Muscle of arm (tissue), 14 donors: ENCODE measurements at places on chromosomes 7 and 10.

DNA sequence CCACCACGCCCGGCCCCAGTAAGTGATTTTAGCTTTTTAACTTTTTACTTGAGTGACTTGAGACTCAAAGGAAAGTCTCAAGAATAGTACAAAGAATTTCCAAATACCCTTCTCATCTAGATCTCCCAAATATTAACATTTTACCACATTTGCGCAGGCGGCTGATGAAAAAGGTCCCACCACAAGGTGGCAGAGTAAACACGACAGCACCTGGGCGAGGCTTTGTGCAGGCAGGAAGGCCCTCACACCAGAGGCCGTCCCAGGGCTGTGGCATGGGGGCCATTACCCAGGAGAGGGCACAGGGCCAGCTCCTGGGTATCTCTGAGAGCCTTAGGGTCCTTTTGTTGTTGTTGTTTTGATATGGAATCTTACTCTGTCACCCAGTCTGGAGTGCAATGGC, 50.0 kb upstream of the WIPI2 start:
- DNase-seq = peak; percentile 2

DNA sequence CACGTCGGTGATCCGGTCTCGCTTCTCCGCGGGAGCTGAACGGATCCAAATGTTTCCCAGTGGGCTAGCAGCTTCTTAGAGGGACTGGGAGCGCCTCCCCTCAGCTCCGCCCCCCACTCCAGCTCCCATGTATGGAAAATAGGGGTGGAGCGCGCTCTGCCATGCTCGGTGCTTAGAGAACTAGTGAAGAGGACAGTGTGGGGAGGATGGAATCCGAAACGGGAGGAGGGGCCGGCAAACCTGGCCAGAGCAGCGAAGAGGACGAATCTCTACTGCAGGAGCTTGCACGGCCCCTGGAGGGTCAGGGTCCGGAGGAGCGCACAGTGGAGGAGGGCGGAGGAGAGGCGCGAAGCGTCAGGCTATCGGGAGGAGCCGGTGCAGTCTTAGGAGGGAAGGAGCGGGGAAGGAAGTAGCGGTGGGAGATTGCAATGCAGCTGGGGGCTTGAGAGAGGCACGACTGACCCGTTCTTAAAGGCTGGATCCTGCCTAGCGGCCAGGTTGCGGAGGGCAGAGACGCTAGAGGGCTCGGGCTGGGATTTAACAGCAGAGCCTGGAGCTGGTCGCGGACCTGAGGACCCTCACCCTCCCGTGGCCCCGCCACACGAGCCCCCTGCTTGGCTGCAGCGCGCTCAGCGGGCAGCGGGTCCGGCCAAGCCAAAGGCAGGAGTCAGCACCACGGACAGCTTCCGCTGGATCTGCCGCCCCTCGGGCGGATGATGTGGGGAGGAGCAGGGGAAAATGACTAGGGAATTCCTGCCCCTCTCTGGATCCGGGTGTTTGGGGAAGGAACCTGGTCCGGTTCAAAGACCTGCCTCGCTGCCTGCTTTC, at the start of gene PRLHR:
PRLHR (minus strand) TSS at position 51 of the 828 bp plus-strand sequence. CDS start 404 bp downstream, outside the sequence.
- DNase-seq = peak; percentile 38

DNA sequence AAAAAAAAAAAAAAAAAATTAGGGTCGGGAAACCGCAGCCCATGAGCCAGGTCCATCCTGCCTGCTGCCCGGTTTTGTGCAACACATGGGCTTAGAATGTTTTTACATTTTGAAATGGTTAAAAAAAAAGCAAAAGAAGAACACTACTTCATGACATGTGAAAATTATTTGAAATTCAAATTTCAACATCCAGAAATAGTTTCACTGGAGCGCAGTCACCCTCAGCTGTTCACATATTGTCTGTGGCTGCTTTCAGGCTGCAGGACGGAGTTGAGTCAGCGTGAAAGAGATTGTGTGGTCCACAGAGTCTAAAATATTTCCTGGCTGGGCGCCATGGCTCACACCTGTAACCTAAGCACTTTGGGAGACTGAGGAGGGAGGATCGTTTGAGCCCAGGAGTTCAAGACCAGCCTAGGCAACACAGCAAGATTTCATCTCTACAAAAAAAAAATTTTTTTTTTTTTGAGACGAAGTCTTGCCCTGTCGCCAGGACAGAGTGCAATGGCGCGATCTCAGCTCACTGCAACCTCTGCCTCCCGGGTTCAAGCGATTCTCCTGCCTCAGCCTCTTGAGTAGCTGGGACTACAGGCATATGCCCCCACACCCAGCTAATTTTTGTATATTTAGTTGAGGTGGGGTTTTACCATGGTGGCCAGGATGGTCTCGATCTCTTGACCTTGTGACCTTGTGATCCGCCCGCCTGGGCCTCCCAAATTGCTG, 63.9 kb upstream of the ECHDC3 start:
- no peak for DNase-seq

GRCh38 chr10:44998146-44998631, 2.5 kb upstream of the ZNF22 start:
- DNase-seq = no peak

- no peak for DNase-seq
Measured at GRCh38 chr7:156220078-156220605, 407.9 kb upstream of the SHH start.

DNA sequence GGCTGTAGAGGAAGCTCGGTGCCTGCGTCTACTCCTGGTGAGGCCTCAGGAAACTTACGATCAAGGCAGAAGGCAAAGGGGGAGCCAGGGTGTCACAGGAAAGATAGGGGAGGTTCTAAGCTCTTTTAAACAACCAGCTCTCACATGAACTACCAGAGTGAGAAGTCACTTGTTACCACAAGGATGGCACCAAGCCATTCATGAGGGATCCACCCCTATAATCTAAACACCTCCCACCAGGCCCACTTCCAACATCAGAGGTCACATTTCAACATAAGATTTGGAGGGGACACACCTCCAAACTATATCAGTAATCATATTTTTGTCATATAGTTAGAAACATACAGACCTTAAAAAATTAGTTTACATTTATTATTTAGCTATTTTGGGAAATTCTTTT, 9.4 kb downstream of the NOC3L start:
- DNase-seq = no peak

DNA sequence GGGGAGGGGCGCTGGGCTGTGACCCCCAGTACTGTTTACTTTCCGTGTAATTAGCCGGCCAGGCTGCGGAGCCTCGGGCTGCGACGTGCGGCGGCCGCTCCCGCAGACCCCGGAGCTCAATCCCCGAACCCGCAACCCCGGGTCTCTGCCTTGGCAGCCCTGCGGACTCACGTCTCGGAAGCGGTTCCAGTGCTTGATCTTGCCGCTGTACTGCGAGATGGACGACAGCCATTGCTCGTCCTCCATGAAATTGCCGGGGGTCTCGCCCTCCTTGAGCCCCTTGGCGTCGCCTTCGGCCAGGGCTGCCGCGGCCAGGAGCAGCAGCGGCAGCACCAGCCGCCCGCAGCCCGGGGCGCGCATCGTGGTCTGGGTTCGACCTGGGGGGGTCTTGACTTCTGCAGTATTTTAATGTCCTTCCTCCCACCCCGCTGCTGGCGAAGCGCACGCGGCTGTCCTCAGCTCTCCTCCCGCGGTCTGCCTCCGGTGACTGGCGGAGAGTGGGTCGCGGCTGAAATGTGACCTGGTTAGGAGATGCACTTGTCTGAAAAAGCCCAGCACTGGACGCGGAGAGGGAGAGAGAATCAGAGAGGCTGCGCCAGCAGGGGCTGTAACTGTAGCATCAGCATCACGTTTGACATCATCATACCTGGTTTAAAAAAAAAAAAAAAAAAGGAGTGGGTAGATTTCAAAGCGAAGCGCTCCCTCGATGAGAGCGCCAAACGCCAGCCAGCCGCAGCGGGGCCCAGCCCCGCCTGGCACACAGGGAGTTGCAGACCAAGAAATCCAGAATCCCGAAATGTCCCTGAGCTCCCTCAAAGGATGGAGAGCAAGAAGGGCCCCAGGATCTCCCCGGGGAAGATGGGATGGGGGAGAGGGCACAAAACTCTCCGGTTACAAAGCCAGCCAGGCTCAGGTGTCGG, at the start of gene SPOCK2:
SPOCK2 (minus strand) TSS at position 583 of the 920 bp plus-strand sequence; CDS start at position 360, 223 bp downstream.
- no peak for DNase-seq

- DNase-seq = no peak
Measured at GRCh38 chr10:125373546-125373945, 213.2 kb upstream of the CTBP2 start.

GRCh38 chr7:66500087-66500486, 128.6 kb upstream of the KCTD7 start:
- no peak for DNase-seq

GRCh38 chr7:154746571-154747360, 256.2 kb downstream of the PAXIP1 start:
- DNase-seq = no peak

GRCh38 chr10:114272696-114273095, 33.6 kb downstream of the VWA2 start:
- DNase-seq = no peak

- DNase-seq = peak; percentile 28
Measured at GRCh38 chr10:80684259-80684658, 146.6 kb downstream of the SH2D4B start.

DNA sequence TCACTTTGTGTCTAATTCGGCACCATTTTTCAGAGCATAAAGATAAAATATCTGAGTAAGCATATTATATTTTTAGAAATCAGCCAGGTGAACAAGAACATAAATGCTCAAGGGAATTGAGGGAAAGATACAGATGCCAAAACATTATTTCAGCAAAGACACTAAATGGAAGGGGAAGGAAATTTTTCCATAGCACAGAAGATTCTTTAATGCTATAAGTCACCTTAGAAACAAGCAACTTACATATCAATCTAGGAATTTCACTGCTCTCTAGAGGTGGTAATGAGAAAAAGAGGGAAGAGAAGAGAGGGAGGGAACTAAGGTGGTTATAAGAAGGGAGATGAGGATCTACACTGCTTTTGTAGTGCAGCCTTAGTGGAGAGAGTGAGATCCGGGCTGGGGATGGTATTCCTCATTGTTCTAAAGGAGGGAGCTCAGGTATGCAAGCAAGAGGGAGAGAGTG, 20.4 kb downstream of the ZNF365 start:
- no peak for DNase-seq

DNA sequence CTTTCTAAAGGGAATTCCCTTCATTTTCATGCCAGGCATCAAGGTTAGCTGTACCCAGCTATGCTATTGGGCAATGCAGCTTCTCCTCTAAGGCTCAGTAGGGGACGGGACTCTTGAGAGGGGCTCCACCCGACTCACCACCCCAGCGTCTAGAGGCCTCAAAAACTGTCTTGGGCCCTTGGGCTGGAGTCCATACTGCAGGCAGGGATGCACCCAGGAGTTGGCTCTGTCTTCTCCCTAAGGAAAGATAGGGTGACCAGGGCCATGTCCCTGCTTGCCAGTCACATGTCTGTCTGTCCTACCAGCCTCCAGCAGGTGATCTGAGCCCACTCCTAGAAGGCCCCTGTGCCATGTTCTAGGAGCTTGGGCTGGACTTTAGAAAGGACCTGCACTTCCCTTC, 1.2 kb downstream of the OPN4 start:
- no peak for DNase-seq

DNA sequence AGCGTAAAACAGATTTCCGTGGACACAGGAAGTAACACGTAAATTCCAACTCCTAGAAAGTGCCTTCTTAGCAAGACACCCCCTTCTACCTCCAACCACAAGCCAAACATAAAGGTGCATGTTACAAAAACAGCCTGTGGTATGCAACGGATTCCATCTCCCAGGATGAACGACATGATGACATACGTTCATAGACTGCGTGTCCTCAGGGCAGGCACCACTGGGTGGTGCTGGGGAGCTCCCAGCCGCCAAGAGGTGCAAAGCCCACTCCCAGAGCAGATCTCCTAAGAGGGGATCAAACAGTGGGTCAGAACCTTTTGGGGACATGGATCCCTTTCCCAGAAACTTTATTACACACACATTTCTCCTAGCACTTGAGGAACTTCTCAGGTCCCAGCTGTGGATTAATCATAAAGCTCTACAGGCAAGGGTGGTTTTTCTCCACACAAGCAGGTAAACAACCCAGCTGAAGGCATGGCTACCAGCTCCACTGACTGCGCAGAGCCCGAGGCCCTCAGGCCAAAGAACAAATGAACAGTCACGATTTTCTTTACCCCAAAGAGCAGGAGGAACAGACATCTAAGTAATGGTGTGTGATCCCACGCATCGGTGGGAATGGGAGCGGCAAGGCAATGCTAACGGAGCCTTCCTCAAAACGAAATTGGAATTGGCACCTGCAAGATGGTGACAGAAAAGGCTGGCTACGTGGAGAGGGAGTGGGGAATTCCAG, 13.8 kb downstream of the PSAP start:
- DNase-seq = no peak

- no peak for DNase-seq
Measured at GRCh38 chr7:101088858-101089529, 3.7 kb downstream of the TRIM56 start.

DNA sequence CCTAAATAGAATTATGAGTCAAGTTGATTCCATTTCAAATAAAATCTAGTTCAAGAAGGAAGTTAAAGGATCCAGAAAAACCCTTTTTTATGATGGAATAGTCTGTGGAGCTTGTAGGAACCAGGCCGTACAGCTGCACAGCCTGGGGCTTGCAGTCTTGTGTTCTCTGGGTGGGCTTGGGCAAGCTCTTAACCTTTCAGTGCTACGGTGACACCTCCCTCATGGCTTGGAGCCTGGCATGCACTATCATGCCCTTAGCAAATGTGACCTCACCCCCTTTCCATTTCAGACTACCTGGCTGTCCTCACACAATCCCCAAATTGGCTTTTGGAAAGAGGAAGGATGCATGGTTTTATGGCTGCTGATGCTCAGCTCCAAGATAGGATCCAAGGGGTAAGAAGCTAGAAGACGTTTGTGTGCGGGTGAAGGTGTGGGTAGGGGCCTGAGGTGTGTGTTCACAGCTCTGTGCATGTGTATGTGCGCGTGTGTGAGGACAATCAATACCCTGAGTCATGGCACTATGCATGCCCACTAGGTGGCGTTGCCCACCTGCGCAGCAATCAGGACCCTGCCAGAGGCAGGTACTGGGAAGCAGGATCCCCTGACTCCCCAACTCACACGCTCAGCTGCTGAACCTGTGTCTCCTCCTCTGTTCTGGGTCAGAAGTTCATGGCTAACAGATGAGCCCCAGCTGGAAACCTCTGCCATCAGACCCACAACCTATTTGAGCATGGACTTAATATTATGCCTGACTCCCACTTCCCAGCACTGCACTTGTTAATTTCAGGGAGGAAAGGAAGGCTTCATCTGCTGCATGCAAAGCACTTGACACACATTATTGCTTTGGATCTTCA, 113.4 kb downstream of the PTPN20 start:
- no peak for DNase-seq

GRCh38 chr10:77392851-77393250, 244.8 kb downstream of the KCNMA1 start:
- no peak for DNase-seq

DNA sequence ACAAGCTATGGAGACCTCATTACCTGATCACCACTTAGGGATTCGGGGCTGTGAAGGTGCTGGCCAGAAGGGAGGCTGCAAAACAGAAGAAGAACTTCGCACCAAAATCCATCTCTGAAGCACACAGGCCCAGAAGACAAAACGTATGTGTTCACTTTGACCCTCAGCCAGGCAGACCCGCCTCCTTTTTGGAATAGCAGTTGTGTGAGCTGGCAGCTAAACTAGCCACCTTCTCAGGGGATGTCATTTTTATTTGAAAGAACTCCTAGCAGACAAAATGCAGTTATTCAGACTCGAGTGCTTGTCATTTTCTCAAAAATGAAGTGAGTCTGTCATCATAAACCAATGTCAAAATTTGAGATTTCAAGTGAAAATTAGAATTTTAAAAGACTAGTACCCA, 71.7 kb downstream of the TNS3 start:
- DNase-seq = no peak
